ENCODE measurements at places on chromosomes 5 and 9.
A peak's percentile ranks its signal among the peaks of the same experiment; 100 is the strongest.

GRCh38 chr5:68285075-68285840, 69.7 kb downstream of the PIK3R1 start:
- DNase-seq, result no peak

DNA sequence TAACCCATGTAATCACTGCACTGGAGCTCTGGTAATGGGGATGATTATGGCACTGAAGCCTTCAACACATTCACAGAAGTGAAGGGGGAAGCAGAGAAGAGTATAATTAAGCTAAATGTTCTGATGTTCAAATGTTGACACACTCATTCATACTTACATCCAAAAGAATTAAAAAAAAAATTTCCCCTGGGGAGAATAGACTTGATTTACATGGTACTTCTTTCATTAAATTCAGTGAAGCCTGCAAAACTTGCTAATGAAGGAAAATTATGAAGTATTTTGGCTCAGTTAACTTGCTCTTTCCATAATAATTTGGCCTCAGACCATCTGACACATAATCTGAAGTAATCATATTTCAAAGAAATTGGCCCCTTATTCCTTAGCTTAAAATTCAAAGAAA, 428.8 kb downstream of the SH3GL2 start:
- DNase-seq, result no peak

DNA sequence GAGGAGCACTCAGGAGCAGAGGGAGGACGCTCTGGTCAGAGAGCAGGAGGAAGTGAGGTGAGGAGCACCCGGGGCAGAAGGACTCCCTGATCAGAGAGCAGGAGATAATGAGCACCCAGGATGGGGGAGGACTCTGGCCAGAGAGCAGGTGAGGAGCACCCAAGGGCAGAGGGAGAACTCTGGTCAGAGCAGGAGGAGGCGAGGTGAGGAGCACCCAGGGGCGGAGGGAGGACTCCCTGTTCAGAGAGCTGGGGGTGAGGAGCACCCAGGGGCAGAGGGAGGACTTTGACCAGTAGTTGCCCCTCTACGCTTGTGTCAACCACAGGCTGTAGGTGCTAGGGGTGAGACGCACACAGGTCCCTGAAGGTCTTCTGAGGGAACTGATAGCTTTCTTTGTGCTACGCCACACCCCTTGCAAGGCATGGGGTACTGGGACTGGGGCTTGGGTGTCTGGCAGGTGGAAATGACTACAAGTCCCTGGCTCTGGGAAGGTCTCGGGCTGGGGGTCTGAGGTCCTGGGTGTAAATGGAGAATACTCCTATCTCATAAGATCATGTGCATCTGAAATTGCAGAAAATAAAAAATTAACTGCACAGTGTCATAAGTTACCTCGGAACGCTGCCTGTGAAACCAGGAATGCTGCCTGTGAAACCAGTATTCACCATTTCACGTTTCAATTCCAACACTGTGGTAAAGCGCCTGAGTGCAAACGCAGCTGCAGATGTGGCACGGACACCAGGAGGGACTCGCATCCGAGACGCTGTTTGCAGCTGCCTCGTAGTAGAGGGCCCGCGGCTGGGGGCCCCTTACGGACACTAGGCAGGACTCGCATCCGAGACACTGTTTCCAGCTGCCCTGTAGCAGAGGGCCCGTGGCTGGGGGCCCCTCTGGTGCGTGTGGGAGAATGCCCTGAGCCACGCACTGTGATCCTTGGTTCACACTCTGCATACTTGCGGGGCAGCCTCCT, 27.0 kb upstream of the SLC6A3 start:
- DNase-seq, result no peak

DNA sequence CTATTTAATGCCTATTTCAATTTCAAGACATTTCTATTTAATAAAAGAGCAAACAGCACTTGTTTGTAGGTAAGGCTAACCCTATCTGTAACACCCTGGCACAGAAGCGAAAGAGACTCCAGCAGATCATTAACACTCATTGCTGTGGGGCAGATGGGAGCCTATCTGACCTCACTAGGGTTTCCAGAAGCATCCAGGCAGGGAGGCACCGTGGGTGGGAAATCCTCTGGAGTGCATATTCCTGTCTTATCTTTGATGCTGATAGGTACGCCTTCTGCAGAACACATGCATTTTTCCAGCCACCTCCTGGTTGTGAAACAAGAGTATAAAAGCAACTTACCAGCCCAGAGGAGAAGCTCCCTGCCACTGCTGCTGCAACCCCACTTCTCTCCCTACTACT, 233.7 kb downstream of the GLIS3 start:
- DNase-seq, result no peak

- DNase-seq, result no peak
Measured at GRCh38 chr5:33701251-33701650, 190.5 kb downstream of the ADAMTS12 start.

DNA sequence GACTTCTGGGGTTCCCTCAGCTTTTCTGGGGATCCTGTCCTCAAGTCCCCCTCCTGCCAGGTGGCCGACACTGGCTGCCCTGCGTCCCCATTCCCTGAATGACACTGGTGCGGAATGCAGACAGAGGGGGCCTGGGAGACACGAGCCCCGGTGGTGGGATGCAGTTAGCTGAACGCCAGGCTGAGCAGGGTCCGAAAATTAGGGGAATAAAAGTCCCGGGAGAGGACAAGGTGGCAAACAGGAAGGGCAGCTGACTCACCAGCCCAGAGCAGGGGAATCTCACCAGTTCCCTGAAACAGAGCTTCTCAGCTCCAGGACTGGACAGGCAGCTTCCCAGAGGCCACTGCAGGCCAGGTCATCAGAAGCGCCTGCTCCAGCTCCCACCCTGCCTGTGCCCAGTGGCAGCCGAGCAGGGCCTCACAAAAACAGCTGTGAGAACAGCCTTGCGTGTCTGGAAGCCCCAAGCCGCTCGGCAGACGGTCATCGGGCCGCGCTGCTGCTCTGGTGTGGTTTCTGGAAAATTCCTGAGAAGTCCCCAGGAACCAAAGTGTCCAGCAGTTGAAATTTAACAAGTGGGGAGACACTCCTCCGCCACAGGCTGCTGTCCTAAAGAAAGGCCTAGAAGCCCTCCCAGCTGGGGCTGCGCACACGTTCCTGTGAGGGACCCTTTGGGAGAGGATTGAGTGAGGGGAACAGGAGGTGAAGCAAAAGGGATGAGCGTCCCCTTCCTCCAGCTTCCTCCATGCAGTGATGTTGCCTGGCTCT, 47.6 kb upstream of the EXOC3 start:
- peak; percentile 99 for DNase-seq

- peak; percentile 40 for DNase-seq
Measured at GRCh38 chr9:127585161-127585819, 26.8 kb upstream of the STXBP1 start.

GRCh38 chr9:114413861-114414301, 26.1 kb upstream of the AKNA start:
- peak; percentile 64 for DNase-seq

DNA sequence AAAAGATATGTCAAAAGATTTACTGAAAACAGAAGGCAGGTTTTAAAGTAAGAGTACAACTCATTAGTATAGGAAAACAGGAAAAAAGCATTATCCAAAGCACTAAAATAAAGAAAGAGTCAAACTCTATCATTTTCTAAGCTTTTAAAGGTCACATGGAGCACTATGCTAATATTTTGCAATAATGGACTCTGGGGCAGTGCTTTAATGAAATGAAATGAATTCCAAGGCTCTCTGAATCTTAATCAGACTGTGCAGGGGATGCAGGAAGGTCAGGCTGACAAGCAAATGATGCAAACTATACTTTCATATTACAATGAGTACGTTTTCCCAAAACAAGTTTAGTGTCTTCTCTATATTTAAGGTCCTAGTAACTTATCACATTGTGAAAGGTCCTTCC, 981.9 kb upstream of the DMAC1 start:
- no peak for DNase-seq

GRCh38 chr5:123138774-123139173, 49.7 kb downstream of the PRDM6 start:
- no peak for DNase-seq

Data from mesenchymal stem cell (in vitro differentiated cells and primary cell).